ENCODE measurements at places on chromosomes 2 and 18.
A peak's percentile ranks its signal among the peaks of the same experiment; 100 is the strongest.

DNA sequence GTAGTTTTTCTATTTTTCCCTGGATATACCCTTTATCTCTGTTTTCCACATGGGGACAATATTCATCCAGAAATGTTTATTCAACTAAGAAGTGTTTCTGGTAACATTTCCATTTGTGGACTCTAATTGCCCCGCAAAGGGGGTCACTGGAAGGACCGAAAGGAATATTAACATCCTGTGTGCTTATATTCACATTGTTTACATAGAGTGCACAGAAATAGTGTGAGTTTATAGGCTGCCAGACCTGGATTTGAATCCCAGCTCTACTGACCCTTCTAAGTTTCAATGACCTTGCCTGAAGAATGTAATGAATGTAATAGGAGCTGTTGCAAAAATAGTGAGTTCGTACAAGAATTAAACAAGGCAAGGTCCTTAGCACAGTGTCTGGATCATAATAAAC lies 152.9 kb upstream of the NCKAP5 start:
- no peak for DNase-seq

DNA sequence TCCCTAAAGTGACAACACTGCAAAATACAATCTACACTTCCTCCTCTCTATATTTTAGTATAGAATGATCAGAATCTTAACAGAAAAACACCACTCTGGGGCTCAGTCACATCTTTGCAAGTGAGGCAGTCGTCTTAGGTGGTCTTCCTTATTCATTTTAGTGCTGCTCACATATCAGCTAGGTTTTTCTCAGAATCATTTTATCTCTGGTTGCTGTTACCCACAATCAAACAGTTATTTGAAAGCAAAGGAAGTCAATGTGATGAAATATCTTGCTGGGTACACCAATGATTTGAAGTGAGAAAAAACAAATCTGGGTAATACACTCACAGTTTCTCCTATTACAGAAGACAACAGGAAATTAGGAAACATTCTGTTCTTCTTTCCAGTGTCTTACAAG lies 275.2 kb downstream of the DSEL start:
- DNase-seq: no peak

GRCh38 chr2:16336491-16336890 lies 329.1 kb downstream of the CYRIA start:
- DNase-seq: no peak

DNA sequence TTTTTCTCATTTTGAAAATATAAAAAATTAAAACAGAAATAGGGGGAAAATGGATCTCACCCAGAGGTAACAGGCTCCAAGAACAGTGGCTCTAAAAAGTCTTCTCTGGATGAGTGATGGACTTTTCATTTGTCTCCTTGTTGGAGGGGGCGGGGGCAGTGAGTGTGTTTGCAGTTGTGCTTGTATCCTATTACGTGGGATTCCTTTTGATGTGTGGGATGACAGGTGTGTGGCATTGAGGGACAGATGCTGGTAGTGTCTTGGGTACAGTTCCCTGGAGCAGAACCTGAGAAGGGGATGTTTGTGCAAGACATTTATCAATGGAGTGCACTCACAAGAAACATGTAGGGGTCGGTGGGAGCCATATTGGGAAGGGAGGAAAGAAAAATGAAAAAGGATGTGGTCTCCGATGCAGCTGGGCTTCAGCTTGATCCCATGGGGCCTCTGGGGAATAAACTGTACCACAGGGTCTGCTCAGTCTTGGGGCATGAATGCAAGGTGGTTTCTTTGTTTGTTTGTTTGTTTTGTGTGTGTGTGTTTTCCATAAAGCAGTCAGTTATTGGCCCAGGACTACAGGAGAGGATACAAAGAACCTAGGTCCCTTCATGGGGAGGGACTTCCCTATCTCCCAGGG lies 120.0 kb upstream of the SLC35G4 start:
- DNase-seq: no peak

- DNase-seq: peak; percentile 35
These were observed 542.4 kb upstream of the NRP2 start for GRCh38 chr2:205139822-205140463.

All from femur (tissue), 1 donor.